AG04449 (cell line): ENCODE measurements at places on chromosomes 1 and 21.

GRCh38 chr1:204841798-204842197 lies 28.9 kb upstream of the NFASC start:
- DNase-seq = no peak

DNA sequence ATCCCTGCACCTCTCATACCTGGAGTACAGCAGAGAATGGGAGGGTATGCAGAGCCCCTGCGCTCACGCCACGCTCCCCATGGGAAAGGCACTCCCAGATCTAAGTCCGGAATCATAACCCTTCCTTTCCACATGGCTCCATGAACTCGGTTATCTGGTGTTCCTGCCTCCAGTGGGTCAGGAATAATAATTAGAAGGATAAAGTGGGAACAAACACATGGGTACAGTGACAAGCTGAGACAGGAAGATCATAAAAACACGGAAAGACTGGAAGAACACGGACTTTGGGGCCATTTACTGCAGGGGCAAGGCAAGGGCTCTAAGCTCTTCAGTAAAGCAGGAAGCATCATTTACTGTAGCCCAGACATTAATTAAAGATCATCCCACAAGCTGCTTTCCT lies 48.6 kb downstream of the FOXO6 start:
- DNase-seq = no peak

GRCh38 chr1:62070384-62071011 lies 124.2 kb upstream of the L1TD1 start:
- peak; percentile 10 for DNase-seq

DNA sequence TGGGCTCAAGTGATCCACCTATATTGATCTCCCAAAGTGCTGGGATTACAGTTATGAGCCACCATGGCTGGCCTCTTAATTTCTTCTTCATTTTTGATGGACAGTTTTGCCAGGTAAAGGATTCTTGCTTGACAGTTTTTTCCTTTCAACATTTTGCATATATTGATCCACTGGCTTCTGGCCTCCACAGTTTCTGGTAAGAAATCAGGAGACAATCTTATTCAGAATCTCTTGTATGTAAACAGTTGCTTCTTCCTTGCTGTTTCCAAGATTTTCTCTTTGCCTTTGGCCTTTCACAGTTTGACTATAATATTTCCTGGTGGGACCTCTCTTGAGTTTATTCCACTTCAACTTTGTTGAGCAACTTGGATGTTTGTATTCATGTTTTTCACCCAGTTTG lies 20.1 kb upstream of the KLF18 start:
- DNase-seq = no peak

- no peak for DNase-seq
Measured at GRCh38 chr1:45566722-45567121, 16.1 kb downstream of the AKR1A1 start.
